COLO829 (cell line): ENCODE measurements at places on chromosomes 6 and 20.
A peak's percentile ranks its signal among the peaks of the same experiment; 100 is the strongest.

- DNase-seq: no peak
Observed at GRCh38 chr6:19795211-19795610, 42.0 kb upstream of the ID4 start.

GRCh38 chr6:166361077-166361429, 18.7 kb upstream of the SFT2D1 start:
- no peak for DNase-seq

DNA sequence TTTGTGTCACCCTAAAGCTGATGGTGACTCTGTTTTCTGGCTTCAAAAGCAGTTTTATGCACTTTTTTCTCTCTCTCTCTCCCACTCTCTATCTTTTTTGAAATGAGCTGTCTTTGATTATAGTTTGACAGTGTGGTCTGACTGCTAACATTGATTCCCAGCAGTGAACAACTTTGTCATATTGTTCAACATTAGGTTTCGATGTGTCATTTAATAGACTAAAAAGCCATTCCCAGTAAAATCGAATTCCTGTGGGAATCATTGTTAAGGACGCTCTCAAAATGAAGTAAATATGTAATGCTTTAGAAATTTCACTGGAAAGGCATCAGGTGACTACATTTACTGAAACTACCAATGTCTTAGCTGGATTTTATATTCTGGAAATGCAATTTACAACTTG, 69.9 kb upstream of the FLRT3 start:
- no peak for DNase-seq

- peak; percentile 68 for DNase-seq
Observed at GRCh38 chr20:54350415-54350814, 125.0 kb upstream of the DOK5 start.

DNA sequence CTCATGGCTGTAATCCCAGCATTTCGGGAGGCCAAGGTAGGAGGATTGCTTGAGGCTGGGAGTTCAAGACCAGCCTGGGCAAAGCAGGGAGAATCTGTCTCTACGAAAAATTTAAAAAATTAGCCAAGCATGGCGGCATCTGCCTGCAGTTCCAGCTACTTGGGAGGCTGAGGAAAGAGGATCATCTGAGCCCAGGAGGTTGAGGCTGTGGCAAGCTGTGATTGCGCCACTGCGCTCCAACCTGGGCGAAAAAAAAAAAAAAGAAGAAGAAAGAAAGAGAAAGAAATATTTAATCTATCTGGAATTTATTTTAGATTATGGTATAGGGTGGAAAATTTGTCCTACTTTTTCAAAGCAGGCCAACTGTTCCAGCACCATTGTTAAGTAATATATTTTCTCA, 32.2 kb upstream of the HIVEP1 start:
- DNase-seq: no peak

GRCh38 chr6:45512717-45513116, 135.0 kb upstream of the SUPT3H start:
- DNase-seq: no peak

- DNase-seq: no peak
Observed at GRCh38 chr6:43703512-43704429, 16.2 kb upstream of the MRPS18A start.

- DNase-seq: no peak
Observed at GRCh38 chr6:1890071-1890470, 280.4 kb downstream of the FOXC1 start.
